Fibroblast of the aortic adventitia (primary cell): ENCODE measurements at places on chromosomes 12 and 14. TPM values are rescaled to one million over a fixed set of nuclear protein-coding genes. Genes with fewer than 3 reads are reported as not detected.
A peak's percentile ranks its signal among the peaks of the same experiment; 100 is the strongest.

DNA sequence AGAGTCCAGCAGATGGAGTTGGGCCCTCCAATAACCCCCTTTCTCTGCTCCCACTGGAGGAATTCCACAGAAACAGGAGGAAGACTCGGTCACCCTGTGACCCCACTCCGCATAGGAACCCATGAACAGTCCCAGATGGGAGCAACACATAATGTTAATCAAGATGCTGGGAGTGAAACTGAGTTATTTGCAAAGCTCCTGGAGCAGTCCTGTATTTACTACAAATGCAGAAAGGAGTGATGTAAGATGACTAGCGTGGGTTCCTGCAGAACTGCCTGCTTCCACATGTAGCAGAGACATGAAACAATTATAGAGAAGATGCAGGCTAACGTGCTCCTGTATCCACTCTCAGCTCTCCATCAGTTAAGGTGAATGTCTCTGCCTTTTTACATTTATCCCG lies 274.7 kb downstream of the FOXN3 start:
- no peak for DNase-seq

CGRRF1 gene
- total RNA-seq, result 7.0 and 19.7 TPM in 2 replicates

GRCh38 chr14:96832351-96832750 lies 35.2 kb downstream of the VRK1 start:
- no peak for DNase-seq

DNA sequence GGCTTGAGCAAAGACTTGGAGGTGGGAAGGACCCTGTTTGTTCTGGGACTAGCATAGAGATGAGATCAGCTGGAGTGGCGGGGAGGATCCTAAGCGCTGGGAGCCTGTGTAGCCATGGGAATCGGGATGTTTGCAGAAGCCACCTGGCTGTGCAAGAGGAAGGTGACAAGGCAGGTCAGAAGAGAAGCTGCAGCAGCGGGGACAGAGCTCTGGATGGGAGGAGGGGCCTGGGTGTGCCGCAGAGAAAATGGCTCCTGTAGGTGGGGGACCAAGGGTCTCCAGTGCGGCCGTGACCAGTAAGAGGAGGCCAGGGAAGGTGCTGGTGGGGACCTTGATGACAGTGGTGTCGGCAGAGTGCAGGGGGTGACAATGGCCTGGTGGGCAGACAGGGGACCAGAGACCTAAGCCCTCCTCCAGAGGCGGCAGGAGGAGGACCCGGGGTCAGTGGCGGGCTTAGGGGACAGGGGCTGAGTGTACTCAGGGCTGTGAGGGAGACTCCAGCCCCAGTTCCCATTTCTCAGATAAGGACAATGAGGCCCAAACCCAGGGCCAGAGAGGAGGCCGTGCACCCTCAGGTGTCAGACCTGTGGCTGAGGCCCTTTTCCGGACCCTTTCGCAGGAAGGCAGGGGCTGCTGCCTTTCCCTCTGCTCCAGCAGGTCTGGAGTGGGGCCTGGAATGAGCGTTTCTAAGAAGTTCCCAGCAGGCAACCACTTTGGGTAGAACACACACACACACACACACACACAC lies 206.6 kb upstream of the RTL1 start:
- no peak for DNase-seq

DNA sequence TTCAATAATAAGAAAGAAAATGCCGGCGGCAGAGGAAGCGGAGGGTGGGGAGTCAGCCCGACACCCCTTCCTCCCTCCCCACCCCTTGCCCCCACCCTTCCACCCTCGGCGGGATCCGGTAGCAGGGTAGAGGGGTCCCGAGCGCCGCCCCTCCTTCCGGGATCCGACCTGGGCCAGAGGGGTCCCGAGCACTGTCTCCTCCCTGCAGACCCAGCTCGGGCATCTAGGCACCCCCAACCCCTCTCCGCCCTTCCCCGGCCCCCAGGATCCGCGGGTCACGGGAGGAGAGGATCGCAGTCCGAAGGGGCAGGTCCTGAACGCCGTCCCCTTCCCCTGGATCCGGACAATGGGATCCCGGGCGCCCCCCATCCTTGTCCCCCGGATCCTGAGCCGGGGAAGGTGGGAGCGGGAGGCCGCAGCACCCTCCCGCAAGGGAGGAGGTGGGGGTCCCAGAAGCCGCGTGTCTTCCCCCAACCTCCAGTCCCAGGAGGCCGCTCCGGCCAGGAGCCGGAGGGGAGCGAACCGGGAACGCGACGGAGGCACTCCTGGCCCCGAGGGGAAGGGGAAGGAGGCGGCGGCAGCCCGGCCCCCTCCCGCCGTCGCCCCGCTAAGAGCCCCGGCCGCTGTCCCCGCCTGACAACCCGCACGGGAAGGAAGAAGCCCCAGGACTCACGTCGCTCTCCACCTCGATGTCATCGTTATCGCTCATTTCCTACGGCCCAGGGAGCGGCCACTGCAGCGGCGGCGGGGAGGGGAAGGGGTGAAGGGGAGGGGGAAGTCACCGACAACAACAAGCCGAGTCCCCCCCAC lies 481 bp downstream of the MAX start:
- no peak for DNase-seq

- DNase-seq, result no peak
Observed at GRCh38 chr12:71061451-71061850, 96.3 kb downstream of the TSPAN8 start.

HAL gene
- total RNA-seq, result 0.09 and 2.2 TPM in 2 replicates

DNA sequence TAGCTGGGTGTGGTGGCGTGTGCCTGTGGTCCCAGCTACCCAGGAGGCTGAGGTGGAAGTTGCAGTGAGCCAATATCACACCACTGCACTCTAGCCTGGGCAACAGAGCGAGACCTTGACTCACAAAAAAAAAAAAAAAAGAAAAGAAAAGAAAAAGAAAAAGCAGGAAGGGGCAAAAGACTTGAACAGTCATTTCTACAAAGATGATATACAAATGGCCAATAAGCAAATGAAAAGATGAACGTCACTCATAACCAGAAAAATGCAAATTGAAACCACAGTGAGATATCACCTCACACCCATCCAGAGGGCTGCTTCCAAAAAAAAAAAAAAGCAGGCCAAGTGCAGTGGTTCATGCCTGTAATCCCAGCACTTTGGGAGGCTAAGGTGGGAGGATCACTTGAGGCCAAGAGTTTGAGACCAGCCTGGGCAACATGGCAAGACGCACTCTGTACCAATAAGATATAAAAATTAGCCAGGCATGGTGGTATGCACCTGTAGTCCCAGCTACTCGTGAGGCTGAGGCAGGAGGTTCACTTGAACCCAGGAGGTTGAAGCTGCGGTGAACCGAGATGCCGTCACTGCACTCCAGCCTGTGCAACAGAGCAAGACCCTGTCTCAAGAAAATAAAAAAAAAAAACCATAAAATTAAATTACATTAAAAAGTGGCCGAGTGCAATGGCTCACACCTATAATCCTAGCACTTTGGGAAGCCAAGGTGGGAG lies 20.5 kb downstream of the UBC start:
- DNase-seq, result no peak

DNA sequence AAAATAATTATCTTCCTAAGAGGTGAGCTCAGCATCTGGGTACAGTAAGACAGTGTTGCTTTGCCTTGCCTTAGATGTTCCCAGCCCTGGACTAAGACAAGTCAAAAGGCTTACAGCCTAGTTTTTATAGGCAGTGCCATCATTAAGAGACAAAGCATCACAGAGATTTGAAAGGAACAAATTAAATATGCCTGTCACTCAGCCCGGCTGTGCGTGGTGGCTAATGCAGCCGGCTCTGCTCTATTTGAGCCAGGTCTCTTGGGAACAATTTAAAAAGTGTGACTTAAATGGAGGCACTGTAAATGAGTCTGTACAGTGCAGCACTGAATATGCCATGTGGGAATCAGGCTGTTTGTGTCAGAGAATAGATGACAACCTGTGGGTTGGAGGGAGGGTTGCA lies 1687.4 kb upstream of the FLRT2 start:
- no peak for DNase-seq

TMEM132D gene
- total RNA-seq, result not detected in 2 replicates

DNA sequence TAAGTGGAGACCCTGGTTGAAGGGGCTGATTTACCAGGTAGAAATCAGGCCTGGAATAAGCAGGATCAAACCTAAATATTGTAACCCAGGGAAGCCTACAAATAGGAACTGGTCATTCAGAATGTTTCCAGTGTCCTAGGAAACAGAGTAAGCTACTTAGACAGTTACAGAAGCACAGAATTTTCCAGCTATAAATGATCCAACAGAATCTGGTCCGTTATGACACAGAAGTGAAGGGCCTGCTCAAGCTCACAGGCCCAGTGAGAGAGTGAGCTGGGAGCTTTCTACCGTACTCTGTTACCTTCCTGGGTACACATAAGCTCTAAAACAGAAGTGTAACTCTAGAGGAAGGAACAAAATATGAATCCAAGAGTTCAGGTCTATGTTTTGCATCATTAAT lies 119.1 kb downstream of the TTC7B start:
- DNase-seq, result no peak

DNA sequence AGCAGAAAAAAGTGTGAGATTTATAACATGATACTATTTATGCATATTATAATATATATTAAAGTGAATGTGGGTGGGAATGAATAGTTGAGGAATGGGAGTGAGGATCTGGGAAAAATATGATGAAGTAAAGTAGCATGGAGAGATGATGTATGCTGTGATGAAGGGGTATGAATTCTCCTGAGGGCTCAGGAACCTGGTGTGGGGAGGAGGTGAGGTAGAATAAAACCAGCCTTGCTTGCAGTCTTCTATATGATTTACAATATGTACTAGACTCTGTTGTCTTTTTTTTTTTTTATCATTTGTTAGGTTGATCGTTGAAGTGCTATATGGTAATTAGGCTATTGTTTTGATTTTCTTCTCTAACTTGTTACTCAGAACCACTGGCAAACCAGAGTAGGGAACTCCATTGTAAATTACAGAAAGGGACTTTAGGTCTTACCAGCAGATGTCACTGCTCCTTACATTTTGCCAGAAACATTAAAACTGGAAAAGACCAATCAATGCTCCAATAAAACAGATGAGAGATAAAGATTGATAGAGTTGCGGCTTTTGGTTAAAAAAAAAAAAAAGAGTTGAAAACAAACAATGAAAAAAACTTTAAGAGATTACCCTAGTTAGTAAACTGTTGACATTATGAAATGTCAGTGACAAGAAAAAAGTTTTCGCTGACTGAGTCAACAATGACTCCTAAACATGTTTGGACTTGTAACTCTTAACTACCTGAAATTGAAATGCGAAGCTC lies 39.9 kb downstream of the ATL1 start:
- DNase-seq, result peak; percentile 73

NR4A1 gene
- 0.82 and 3.9 TPM in 2 replicates for total RNA-seq

- no peak for DNase-seq
Observed at GRCh38 chr12:120725151-120725658, 421 bp upstream of the ACADS start.

DNA sequence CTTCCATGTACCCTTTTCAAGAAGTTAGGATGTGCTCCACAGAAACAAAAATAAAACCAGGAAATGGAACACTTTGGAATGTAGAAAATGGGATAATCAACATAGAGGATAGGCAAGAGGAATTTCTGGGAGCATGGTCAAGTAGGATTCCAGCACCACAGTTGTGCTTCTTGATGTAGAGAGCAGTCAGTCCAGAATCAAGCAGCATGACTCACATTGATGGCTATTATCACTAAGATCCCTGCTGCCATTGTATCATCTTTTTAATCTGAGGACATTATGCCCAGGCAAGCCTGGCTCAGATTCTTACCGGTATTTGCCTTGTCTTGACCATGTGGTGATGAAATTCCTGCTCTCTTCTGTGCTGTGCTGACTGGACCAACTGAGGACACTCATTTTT lies 5.7 kb downstream of the ETFRF1 start:
- peak; percentile 71 for DNase-seq

DNA sequence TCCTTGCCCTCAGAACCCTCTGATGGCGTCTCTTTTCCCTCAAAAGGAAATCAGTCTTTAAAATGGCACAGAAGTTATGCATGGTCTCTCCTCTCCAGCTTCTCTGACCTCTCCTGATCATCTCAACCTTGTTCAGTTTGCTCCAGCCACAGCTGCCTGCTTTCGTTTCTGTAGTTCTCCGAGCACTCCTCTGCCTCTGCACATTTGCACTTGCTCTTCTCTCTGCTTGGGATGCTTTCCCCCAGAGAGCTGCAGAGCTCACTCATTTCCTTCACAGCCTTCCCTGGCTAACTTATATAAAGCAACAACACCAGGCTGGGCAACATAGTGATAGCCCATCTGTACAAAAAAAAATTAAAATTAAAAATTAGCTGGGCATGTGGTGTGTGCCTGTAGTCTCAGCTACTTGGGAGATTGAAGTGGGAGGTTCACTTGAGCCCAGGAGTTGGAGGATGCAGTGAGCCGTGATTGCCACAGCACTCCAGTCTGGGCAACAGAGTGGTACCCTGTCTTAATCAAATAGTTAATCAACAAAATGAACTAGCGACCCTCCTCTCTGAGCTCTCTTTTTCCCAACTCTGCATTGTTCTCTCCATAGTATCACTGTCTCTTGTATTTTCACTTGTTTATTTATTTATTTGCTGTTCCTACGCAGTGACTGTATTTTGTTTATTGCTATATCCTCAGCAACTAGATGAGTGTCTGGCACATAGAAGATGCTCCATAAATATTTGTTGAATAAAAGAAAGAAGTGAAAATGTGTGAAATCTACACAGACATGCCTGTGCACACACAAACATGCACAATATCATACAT lies 37.7 kb downstream of the PPFIBP1 start:
- no peak for DNase-seq

GRCh38 chr14:30558362-30558674 lies 640 bp upstream of the G2E3 start:
- no peak for DNase-seq

DNA sequence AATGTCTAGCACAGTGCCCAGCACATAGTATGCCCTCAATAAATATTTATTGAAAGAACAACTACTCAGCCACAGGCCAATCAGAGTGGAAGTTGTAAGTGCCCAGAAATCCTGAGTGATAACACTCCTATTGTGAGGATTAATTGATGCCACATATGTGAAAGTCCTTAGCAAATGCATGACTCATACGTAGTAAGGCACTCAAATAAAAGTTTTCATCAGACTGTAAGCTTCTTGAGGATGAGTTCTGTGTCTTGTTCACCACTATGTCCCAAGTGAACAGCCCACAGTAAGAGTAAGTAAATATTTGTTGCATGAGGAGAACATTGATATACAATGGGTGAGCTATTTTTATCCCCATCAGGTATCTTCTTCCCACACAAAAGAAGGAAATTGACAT lies 24.7 kb upstream of the ANO6 start:
- DNase-seq, result peak; percentile 33

- peak; percentile 73 for DNase-seq
Observed at GRCh38 chr14:63273129-63273528, 45.6 kb downstream of the GPHB5 start.

DNA sequence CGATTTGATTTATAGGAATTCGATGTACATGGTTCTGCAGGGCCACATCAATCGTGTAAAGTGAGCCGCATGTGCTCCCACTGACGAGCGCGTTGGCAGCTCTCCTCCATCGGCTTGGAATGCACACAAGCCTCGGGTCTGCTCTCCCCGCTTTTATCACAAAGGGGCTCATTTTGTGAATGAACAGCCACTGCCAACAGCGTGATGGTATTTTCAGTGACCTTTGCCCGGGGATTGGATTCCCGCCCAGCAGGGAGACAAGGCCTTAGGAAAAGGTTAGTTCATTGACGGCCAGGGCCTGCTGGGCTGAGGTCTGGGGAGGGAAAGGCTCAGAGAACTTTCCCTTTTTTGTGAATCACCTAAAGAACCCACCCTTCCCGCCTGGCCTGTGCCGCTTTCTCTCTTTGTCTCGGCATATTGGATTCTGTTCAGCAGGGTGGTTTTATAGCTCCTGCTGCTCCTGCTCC lies 232.1 kb downstream of the MSRB3 start:
- no peak for DNase-seq
